ENCODE measurements at places on chromosomes 3 and 15.

GRCh38 chr3:32968166-32968919, 16.9 kb downstream of the CCR4 start:
- peaks cover 11% of the 10 kb centered on the region for H3K4me1 ChIP-seq
- H3K27ac ChIP-seq = no peak overlapping the region
- no peaks in the 10 kb centered on the region for H3K27me3 ChIP-seq
- no peak for DNase-seq
- no peaks in the 10 kb centered on the region for H3K36me3 ChIP-seq

DNA sequence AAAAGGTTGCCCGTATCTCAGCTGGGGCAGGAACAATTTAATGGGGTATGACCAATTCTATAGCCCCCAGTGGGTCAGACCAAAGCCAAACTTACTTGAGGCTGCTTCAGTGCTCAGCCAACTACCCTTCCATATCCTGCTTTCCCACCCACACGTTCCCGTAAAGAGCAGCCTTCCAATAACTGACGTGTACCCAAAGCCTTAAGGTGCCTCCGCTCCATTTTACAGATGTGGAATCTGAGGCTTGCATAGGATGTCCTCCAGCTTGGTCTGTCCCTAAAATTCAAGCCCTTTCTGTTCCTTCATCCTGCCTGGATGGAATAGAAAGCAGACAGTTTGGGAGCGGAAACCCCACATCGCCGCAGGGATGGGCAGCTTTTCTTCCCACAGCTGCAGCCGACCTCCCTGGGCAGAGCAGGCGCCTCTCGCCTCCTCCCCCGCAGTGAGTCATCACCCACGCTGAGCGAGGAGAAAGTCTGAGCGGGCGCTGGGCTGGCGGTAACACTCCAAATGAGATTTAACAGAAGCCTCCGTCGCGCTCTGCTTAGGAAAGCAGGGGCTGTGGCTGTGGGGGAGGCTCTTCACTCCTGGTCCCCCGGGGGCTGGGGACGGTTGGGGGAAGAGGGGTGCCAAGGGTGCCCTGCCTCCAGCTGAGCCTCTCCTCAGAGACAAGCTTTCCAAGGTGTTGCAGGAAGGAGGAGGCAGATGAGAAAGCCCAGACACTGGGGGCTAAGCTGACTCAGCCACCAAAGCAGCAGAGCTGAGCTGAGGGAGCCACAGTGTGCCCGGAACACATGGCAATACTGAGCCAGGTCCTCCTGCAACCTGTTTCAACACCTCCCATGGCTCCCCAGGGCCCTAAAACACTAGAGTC, 57.8 kb upstream of the HRH1 start:
- peak overlapping the region; percentile 72 for H3K27ac ChIP-seq
- no peaks in the 10 kb centered on the region for H3K27me3 ChIP-seq
- H3K4me3 ChIP-seq = no peak overlapping the region
- peaks cover 14% of the 10 kb centered on the region for H3K4me1 ChIP-seq
- DNase-seq = peak; percentile 47
- no peaks in the 10 kb centered on the region for H3K36me3 ChIP-seq

- no peak for DNase-seq
- H3K4me3 ChIP-seq = no peak overlapping the region
- no peaks in the 10 kb centered on the region for H3K36me3 ChIP-seq
- peaks cover 44% of the 10 kb centered on the region for H3K27me3 ChIP-seq
These were observed 55.8 kb upstream of the PRR23E start for GRCh38 chr3:127137113-127137512.

DNA sequence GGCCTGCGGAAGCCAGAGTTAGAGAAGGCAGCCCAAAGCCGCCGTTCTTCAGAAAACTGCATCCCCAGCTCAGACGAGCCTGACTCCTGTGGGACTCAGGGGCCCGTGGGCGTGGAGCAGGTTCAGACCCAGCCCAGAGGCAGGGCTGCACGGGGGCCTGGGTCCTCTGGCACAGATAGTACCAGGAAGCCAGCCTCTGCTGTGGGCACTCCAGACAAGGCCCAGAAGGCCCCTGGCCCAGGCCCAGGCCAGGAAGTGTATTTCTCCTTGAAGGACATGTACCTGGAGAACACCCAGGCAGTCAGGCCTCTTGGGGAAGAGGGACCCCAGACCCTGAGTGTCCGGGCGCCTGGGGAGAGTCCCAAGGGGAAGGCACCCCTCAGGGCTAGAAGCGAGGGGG, 23.1 kb downstream of the ALPK3 start:
- no peaks in the 10 kb centered on the region for H3K27me3 ChIP-seq
- DNase-seq = no peak
- H3K4me3 ChIP-seq = no peak overlapping the region
- peaks cover 14% of the 10 kb centered on the region for H3K4me1 ChIP-seq
- H3K27ac ChIP-seq = peak overlapping the region; percentile 81

GRCh38 chr3:173789530-173790162, 392.1 kb downstream of the NLGN1 start:
- H3K4me3 ChIP-seq = no peak overlapping the region
- DNase-seq = no peak
- H3K36me3 ChIP-seq = no peaks in the 10 kb centered on the region
- H3K4me1 ChIP-seq = no peaks in the 10 kb centered on the region

DNA sequence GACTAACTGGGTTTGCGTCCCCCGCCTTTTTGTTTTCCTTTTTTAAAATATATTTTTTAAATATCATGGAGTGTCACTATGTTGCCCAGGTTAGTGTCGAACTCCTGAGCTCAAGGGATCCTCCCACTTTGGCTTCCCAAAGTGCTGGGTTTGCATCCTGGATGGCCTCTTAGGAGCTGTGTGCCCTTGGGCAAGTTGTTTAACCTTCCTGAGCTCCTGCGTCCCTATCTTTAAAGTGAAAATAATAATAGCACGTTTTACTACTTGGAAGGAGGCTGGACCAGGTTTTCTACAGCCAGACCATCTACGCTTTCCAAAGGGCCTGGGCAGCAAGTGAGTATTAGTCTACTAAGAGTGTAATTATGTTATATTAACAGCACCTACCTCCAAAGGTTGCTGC, 44.2 kb upstream of the RNU6-1 start:
- no peaks in the 10 kb centered on the region for H3K4me1 ChIP-seq
- H3K4me3 ChIP-seq = peak overlapping the region; percentile 41
- DNase-seq = no peak

- H3K4me1 ChIP-seq = no peaks in the 10 kb centered on the region
- no peak overlapping the region for H3K4me3 ChIP-seq
- no peaks in the 10 kb centered on the region for H3K27me3 ChIP-seq
These were observed 33.2 kb downstream of the HDAC11 start for GRCh38 chr3:13513051-13513912.

DNA sequence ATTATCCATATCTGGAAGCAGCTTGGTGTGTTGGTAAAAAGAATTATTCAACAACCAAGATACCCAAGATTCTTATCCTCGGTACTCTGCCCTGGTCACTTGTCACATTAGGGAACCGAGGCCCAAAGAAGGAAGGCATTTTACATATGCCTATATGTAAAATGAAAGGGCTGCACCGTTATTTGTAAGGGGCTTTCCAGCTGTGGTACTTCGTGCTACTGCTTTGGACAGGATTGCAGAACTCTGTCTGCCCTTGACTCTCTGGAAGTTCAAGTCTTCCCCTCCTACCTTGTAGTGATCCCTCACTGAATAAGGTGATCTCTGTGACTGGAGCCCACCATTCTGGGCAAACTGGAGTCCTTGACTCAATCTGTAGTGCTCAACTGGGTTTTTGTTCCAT, 198.9 kb upstream of the TOPAZ1 start:
- no peaks in the 10 kb centered on the region for H3K4me1 ChIP-seq
- peaks cover 2% of the 10 kb centered on the region for H3K27me3 ChIP-seq
- no peaks in the 10 kb centered on the region for H3K36me3 ChIP-seq
- DNase-seq = no peak
- no peak overlapping the region for H3K27ac ChIP-seq

- H3K4me3 ChIP-seq = peak overlapping the region; percentile 85
- no peaks in the 10 kb centered on the region for H3K36me3 ChIP-seq
- DNase-seq = peak; percentile 72
These were observed 680 bp downstream of the GOLIM4 start for GRCh38 chr3:168094877-168095610.

DNA sequence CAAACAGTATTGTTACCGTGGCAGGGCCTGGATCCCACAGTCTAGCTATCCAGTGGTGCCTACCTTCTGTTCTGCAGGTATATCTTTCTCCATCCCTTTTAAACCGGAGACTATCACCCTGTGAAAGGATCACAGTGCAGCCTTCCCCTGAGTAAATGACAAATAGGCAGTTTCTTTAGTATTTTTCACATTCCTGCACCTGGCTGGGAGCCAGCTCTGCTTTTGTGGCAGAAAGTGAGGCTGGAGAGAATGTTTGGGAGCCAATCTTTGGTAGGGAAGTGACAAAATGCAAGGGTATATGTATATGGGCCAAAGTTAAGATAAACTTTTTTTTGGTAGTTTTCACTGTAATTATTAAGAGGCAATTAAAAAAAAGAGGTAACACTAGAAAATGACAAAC, 54.8 kb downstream of the ARHGEF26 start:
- peak overlapping the region; percentile 1 for H3K27ac ChIP-seq
- DNase-seq = no peak
- no peaks in the 10 kb centered on the region for H3K4me1 ChIP-seq
- no peak overlapping the region for H3K4me3 ChIP-seq
- H3K36me3 ChIP-seq = no peaks in the 10 kb centered on the region

DNA sequence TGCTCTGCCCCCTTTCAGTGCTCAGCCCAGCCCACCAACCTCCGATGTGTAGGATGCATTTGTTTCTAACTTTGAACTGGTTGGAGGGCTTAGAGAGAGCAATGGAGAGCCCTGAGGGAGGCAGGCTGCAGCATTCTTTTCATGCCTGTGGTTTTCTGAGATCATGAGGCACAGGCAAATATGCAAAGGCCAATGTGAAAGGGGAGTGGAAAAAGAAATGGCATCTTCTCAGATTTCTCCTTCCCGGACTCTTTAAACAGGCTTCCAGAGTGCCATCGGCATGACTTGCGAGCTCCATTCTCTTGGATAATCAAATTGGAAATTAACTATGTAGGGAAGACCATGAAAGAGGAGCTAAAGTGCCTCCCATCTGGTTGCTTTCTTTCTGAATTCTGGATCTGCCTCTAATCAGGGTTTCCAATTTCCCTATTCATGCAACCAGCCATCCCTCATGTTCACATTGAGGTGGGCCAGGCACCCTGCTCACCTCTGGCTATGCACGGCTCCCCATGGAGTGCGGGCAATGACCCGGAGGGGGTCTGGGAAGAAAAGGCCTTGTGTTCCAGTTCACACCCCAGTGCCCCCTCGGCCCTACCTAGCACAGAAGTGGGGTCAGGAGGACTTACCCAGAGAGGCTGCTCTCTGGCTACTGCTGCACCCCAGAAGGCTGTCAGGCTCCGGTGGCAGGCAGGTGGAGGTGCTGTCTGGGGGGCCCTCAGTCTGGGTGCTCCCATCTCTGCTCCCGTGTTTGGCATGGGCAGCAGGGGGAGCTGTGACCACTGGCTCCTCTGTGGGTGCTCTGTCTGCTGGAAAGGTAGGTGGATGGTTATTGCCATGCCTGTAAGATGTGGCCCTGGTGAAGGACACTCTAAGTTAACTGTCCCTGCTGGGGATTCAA, 16.1 kb downstream of the AMOTL2 start:
- no peaks in the 10 kb centered on the region for H3K36me3 ChIP-seq
- no peaks in the 10 kb centered on the region for H3K27me3 ChIP-seq
- peak overlapping the region; percentile 77 for H3K27ac ChIP-seq
- DNase-seq = no peak

DNA sequence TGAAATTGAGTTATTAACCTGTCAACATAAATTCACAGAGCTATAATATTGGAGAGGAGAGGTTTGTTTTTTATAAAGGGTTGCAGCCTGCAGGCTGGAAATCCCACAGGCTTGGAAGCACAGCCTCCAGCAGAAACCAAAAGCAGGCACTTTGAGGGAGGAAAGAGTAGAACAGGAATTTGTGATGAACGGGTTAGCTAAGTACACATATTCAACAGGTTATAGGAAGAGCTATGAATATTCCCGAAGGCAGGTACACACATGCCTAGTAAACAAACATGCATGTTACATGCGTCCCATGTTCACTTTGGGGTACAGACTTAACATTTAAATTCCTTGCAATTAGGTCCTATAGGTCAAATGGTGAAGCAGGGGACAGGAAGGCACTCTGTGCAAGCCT, 25.9 kb upstream of the LIPC start:
- no peak overlapping the region for H3K4me3 ChIP-seq
- DNase-seq = no peak
- no peaks in the 10 kb centered on the region for H3K27me3 ChIP-seq
- no peak overlapping the region for H3K27ac ChIP-seq

- no peak overlapping the region for H3K4me3 ChIP-seq
- no peaks in the 10 kb centered on the region for H3K4me1 ChIP-seq
- no peak overlapping the region for H3K27ac ChIP-seq
- H3K36me3 ChIP-seq = no peaks in the 10 kb centered on the region
- H3K27me3 ChIP-seq = no peaks in the 10 kb centered on the region
- DNase-seq = no peak
These were observed 79.5 kb upstream of the TSC22D2 start for GRCh38 chr3:150328654-150329040.

DNA sequence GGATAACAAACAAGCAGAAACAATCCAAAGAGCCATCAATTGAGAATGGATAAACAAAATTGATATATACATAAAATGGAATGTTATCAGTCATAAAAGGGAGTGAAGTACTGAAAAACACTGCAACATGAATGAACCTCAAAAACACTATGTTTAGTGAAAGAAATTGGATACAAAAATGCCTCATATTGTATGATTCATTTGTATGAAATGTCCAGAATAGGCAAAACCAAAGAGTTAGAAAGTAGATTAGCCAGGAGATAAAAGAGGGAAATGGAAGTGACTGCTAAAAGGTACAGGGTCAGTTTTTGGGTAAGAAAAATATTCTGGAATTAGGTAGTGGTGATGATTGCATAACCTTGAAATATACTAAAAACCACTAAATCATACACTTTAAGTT, 9.8 kb upstream of the SLC25A36 start:
- H3K4me3 ChIP-seq = no peak overlapping the region
- H3K27ac ChIP-seq = no peak overlapping the region
- no peaks in the 10 kb centered on the region for H3K36me3 ChIP-seq
- peaks cover 9% of the 10 kb centered on the region for H3K27me3 ChIP-seq
- no peaks in the 10 kb centered on the region for H3K4me1 ChIP-seq

- H3K4me3 ChIP-seq = no peak overlapping the region
- no peak for DNase-seq
- no peaks in the 10 kb centered on the region for H3K27me3 ChIP-seq
- no peak overlapping the region for H3K27ac ChIP-seq
These were observed 46.0 kb upstream of the PLXNA1 start for GRCh38 chr3:126936853-126937425.

All from transverse colon (tissue), 4 donors.